ENCODE measurements at places on chromosomes 2 and 18.

GRCh38 chr2:199979832-199980628 is 24.6 kb downstream of the MAIP1 start:
- peak; percentile 78 for DNase-seq

- DNase-seq = no peak
These were observed 2.8 kb downstream of the DIPK1C start for GRCh38 chr18:74454279-74454751.

- no peak for DNase-seq
These were observed 20.4 kb downstream of the GPD2 start for GRCh38 chr2:156456616-156457015.

DNA sequence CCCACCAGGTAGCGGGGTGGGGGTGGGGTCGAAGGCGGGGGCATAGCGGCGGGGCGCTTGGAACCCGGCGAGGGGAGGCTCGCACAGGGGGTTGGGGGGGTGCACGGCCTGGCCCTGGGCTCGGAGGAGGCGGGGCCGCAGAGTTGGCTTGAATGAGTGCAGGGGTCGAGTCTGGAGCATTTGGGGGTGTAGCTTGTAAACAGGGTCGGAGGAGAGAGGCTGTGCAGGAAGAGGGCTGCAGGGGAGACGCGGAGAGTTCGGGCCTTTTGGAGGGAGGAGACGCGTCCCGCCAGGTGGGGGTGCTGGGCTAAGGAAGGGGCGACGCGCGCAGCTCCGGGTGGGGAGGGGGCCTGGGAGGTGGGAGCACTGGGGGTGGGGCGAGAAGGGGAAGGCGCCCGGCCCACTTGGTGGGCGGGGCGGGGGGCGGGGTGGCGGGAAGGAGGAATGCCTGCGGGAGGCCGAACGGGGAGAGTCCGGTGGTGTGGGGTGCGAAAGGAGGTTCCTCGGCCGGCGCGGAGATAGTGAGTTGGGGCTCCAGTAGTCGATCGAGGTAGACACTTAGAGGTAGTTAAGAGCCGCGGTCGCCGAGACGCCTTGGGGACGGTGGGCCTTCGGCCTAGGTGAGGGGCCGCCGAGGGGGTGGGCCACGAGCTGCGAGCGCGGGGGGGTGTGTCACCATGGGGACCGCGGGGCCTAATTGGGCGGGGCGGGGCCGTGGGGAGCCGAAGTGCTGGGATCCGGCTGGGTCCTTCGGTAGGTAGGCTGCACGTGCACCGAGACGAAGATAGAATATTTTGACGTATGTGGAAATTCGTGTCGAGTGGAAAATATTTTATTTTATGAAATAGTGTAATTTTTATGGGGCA is 774 bp downstream of the MSH6 start:
- peak; percentile 38 for DNase-seq

DNA sequence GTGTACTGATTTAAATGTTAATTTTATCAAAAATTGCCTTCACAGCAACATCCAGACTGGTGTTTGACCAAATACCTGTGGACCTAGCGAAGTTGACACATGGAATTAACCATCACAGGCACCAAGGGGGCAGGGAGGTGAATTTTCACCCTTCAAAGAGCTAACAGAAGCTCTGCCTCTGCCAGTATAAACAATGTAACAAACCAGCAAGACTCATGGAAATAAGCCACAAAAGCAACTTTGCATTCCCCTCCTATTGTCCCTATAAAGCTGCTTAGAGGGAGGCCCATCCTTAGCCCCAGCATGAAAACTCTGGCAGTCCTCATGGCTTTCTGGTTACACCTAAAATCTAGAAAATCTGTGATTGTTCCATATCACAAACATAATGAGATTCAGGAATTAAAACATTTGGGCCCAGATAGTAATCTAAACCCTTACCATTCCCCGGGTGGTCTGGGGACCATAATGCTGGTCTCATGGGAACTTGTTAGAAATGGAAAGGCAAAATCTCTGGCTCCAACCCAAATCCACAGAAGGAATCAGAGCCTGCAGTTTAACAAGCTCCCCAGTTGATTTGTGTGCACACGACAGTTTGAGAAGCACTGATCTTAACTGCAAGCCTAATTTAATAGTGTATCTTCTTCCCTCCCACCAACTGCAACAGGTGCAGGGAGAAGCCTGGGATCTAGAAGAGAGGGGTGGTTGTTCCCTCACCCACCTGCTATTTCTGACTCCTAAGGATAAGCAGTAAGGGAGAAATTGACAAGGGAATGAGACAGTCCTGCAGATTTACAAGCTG is 23.1 kb downstream of the SERPINB11 start:
- no peak for DNase-seq

GRCh38 chr18:3177902-3178687 is 41.7 kb downstream of the MYOM1 start:
- DNase-seq = peak; percentile 6

DNA sequence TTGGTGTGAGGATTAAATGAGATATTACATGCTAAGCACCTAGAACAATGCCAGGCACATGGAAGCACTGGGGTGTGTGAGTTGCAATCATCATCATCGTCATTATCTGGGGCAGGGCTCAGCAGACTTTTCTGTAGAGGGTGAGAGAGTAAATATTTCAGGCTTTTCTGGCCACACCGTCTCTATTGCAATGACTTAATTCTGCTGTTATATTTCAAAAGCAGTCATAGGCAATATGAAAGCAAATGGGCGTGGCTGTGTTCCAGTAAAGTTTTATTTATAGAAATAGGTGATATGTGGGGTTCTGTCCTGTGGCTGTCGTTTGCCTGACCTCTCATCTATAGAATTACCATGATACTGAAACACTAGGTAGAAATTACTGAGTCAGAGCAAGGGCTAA is 60.6 kb downstream of the IL1R2 start:
- DNase-seq = no peak

- DNase-seq = no peak
These were observed 40.9 kb downstream of the KDM3A start for GRCh38 chr2:86482034-86482433.

DNA sequence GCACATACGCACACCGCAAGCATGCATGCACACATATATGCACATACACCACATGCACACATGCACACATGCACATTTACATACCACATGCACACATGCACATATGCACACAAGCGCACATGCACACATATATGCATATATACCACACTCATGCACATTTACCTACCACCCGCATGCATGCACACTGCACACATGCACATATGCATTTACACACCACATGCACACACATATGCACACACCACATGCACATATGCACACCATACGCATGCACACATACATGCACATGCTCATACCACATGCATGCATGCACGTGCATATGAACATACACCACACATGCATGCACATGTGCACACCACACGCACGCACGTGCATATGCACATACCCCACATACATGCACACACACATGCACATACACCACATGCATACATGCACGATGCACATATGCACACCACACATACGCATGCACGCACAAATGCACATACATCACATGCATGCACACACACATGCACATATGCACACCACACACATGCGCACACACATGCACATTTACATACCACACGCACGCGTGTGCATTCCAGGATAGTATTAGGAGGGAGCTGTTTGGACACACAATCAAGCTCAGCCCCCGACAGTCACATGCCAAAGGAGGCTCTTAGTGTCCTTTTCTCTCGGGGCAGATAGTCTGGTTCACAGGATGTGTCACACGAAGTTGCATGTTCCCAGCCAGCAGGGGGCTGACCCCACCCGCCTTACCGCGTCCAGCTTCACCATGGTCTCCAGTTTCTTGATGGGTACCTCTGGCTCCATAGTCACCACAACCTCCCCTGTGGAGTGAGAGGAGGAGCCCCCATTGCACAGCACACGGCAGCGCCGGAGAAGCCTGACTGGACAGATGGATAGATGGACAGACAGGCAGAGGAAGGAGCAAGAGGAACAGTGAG is 5.9 kb downstream of the OTOF start:
- DNase-seq = no peak

DNA sequence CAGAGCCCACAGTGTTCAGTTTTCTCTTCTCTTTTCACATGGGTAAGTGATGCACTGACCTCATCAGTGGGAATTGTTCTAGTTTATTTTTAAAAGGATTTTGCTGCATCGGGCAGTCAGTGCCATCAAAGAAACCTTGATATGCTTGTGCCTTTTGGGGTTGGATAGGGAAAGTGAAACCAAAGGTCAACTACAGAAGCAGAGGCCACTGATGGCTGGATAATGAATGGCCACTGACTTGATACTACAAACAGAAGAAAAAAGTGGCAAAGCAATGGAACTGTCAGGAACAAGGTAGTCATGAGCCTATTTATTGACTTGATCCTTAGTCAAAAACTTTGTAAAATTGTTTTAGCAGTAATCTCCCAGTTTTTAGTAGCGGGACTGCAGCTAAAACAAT is 636.3 kb upstream of the ZEB2 start:
- no peak for DNase-seq

DNA sequence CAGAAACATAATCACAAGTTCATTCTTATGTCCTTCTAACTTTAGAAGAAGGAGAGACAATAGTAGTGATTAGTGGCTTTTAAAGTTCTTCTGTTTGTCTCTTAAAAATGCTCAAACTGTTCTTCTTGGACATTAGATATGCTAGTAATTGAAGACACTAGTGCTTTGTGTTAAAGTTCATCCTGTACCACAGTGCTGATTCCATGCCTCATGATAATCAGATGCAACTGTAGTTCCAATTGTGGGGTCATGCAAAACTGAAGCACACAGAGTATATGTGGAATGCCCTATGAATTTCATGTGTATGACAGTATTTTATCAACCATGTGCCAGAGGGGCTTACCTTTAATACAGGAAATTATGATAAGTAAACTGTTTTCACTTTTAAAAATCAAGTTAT is 11.4 kb upstream of the KCNJ13 start:
- DNase-seq = no peak

- no peak for DNase-seq
These were observed 96.0 kb upstream of the ST3GAL5 start for GRCh38 chr2:85984788-85985187.

- peak; percentile 81 for DNase-seq
These were observed 57.6 kb downstream of the SLC4A3 start for GRCh38 chr2:219684721-219685689.

GRCh38 chr2:196131949-196132925 is 39.1 kb downstream of the STK17B start:
- no peak for DNase-seq

- DNase-seq = peak; percentile 84
These were observed 396.4 kb upstream of the TNP1 start for GRCh38 chr2:217256251-217256650.

DNA sequence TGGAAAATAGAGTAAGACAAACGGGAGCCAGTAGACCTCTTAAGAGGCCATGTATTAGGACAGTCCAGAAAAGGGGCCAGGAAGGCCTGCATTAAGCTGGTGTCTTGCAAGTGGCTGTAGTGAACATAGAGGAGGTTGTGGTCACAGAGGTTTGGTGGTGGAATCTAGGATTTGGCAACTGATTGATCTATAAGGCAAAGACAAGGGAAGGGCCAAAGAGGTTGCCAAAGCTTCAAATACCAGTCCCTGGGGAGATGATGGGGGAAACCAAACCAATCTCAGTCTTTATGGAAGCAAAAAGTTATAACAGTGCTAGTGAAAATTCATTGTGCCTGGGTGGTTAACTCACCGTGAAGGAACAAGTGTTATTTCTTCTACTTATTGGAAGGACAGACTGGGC is 28.7 kb upstream of the RTN4 start:
- DNase-seq = no peak

DNA sequence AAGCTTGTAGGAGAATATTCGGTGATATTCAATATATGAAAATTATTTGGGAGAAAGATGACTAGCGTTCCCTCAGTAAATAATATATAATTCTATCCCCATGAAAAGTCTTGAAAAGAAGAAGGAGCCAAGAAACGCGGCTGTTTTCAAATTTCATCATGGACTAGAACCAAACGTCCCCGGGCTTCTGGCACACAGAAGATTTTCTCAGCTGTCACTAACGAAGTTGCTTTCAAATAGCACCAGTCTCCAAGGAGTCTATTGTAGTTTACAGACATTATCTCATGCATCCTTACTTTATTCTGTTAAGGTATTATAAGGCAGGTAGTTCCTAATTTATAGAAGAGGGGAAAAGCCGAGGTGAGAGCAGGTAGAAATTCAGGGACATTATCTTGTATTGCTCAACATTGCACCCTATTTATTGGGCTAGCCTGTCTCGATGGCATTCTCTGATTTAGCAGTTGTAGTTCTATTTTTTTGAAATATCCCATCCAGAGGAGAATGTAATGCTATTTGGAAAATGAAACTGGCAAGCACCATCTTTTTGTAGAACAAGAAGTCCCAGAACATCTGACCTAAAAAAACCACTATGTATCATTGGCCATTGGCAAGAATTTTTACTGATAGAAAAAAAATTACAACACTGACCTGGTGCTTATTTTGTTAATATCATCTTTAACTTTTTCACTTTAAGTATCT is 198.1 kb upstream of the RASGRP3 start:
- no peak for DNase-seq

DNA sequence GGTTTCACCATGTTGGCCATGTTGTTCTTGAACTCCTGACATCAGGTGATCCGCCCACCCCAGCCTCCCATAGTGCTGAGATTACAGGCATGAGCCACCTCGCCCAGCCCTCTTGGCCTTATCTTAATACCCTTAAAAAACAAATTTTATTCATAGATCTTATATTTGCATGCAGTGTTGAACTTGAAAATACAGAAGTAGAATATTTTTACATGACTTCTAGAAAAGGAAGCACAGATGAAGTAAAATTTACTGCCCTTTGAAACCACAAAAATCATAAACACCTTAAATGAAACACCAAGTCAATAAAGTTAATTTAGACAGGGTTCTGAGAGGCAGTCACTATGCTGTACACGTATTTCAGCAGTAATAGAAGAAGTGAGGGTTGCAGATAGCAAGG is 145.7 kb downstream of the CERS6 start:
- no peak for DNase-seq

DNA sequence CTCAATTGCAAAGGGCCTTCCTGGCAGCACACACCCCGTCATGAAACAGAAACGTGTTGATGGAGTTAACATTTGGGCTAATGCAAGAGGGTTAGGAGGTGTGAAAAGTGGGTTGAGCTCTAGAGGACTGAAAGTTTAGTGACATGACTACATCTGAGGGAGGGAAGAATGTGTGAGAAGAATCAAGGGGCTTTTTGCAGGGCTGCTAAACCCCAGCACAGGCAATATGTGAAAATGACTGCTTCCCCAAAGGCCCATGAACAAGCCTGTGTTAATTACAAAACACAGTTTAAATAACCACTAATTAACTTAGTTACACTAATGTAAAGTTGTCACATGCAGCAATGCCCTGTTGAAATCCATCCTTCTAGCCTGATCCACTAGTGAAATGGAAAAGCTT is 63.4 kb upstream of the PEX13 start:
- no peak for DNase-seq

GRCh38 chr2:239660390-239661230 is 259.8 kb upstream of the HDAC4 start:
- peak; percentile 7 for DNase-seq

- no peak for DNase-seq
These were observed 35.0 kb downstream of the TPRKB start for GRCh38 chr2:73701968-73702665.

DNA sequence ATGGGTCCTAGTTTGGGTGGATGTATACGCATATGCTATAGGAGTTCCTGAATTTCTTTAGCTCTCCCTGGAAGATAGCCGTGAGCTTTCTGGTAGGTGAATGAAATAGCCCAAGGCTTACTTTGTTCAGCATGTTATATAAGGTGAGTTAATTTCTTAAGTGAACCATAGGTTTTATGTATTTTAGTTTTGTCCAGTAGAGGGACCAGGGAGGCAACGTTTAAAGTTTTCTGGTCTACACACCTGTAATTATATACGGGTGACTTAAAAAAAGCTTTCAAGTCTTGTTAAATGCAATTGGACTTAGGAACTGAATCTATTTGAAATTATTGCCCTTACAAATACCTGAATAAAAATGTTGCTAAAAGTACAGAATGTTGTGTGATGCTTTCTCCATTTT is 402.5 kb upstream of the DDX18 start:
- DNase-seq = no peak
